ENCODE measurements at places on chromosomes 1 and 21.
A peak's percentile ranks its signal among the peaks of the same experiment; 100 is the strongest.

- no peak for DNase-seq
These were observed 183.4 kb downstream of the PLPPR4 start for GRCh38 chr1:99447721-99448120.

DNA sequence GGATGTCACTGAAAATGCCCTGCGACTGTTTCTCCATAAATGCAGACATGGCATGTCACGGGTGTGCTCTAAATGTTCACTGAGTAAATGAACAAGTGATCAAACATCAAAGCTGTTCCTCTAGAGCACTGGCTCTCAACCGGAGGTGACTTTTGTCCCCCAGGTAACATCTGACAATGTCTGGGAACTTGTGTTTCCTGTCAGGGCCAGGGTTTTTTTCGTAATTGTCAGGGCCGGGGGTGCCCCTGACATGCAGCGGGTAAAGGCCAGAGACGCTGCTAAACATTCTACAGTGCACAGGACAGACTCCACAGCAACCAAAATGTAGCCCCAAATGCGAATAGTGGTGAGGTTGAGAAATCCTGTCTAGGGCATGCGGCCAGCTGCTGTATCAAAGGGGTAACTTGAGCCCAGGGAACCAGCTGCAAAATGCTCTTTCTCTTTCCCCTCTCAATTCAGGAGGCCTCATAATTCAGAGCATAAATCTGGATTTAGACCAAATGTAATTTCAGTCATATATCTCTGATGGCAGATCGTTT is 2.0 kb downstream of the ALDH4A1 start:
- DNase-seq = peak; percentile 62

- DNase-seq = no peak
These were observed 11.8 kb downstream of the C1orf115 start for GRCh38 chr1:220701974-220702373.

GRCh38 chr1:11989669-11990068 is 9.4 kb downstream of the MFN2 start:
- no peak for DNase-seq

- no peak for DNase-seq
These were observed 106.6 kb downstream of the DUSP10 start for GRCh38 chr1:221635305-221635704.

DNA sequence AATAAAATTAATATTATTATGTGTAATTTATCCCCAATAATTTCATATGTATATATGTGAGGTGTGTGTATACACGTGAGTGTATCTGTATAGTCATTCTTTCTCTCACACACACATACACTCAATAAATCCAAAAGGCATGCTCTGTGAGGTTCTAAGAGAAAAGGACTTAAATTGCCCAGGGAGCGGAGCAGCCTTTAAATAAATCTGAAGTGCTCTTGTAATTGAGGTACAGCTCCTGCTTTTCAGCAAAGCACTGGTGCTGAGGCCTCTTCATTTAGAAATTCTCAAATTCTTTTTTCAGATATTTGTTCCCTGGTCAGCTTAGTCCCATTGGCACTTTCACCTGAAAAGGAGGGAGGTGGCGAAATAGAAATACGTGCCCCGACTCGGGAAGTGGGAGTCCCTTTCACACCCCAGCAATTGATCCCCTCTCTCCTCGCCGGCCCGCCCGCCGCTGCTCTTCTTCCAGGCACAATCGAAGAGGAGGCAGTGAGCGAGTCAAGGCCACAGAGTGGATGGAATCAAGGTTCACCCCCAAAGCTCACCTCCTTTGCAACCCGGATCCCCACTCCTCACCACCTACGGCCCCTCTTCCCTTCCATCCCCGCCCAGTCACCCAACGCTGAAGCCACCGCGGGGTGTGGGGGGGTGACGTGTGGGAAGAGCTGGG is 944 bp downstream of the PLPPR5 start:
- DNase-seq = no peak

- no peak for DNase-seq
These were observed 21.2 kb downstream of the CD1E start for GRCh38 chr1:158374860-158375259.

GRCh38 chr21:32207406-32207716 is 71.5 kb downstream of the MIS18A start:
- DNase-seq = no peak

DNA sequence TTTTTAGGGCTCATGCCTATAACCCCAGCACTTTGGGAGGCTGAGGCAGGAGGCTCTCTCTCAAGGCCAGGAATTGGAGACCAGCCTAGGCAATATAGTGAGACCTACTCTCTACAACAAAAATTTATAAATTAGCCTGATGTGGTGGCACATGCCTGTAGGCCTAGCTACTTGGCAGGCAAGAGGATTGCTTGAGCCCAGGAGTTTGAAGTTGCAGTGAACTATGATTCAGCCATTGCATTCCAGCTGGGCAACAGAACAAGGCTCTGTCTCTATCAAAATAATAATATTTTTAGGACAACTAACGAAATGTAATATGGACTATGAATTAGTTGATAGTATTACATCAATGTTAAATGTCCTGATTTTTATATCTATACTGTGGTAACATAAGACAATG is 68.8 kb upstream of the ARID1A start:
- peak; percentile 71 for DNase-seq

GRCh38 chr1:19484798-19485361 is 459 bp downstream of the CAPZB start:
- DNase-seq = no peak

GRCh38 chr1:175127565-175127964 is 59.9 kb downstream of the TNN start:
- no peak for DNase-seq

- DNase-seq = peak; percentile 93
These were observed 46.8 kb upstream of the ZC3H11B start for GRCh38 chr1:219659684-219660083.

DNA sequence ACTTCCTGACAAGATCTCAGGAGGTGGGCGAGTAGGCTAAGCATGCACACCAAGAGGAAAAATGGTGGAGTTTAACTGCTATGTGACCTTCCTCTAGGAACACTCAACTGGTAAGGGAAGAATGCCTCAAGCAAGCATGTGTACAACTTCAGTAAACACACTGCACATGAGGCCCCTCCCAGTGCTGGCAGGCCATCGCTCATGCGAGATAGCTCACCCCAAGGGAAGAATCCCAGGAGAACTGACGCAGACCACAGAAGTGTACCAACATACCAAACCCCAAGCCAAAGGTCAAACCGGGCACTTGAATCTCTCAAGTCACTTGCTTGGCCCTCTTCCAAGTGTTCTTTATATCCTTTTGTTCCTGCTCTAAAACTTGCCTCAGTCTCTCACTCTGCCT is 40.5 kb upstream of the GALNT2 start:
- DNase-seq = no peak

DNA sequence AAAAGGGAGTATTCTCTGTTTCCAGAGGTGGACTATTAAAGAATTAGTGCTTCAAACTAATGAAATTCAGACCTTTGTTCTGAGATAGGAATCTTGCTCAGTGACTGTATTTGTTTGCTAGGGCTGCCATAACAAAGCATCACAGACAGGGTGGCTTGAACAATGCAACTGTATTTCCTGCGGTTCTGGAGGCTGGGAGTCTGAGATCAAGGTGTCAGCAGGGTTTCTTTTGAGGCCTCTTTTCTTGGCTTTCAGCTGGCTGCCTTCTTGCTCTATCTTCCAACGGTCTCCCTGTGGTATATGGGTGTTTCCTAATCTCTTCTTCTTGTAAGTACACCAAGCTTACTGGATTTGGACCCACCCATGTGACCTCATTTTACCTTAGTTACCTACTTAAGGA is 264.6 kb upstream of the PROX1 start:
- DNase-seq = no peak

DNA sequence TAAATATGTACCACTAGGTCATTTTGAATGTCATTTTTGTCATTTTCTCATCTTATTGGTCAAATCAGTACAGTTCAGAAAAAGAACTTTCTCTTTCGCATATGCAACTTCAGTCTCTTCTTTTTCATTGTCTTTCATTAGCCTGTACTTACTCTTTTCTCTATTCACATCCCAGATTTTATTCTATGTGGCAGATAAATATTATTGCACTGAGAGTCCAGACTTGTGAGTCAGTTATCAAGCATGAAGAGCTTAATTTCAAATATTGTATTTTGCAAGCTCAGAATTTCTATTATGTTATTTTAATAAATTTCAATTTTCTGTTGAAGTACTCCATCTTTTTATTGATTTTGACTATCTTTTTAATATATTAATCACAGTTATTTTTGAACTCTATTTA is 105.2 kb upstream of the PALMD start:
- no peak for DNase-seq

DNA sequence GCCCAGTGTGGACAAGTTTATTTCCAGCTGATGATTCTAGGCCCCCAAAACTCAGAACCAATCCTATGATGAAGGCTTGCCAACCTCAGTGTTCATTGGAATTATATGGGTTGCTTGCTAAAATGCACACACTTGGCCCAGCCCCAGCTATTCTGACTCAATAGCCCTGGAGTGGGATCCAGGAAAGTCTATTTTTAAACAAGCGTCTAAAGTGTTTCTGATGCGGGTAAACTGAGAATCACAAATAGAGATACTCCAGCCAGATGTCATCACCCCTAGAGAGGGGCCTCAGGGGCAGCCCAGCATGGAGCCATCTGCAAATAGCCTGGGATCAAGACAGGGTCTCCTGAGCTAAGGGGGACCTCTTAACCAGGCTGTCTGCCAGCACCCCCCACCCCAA is 46.0 kb downstream of the PKP1 start:
- peak; percentile 29 for DNase-seq

DNA sequence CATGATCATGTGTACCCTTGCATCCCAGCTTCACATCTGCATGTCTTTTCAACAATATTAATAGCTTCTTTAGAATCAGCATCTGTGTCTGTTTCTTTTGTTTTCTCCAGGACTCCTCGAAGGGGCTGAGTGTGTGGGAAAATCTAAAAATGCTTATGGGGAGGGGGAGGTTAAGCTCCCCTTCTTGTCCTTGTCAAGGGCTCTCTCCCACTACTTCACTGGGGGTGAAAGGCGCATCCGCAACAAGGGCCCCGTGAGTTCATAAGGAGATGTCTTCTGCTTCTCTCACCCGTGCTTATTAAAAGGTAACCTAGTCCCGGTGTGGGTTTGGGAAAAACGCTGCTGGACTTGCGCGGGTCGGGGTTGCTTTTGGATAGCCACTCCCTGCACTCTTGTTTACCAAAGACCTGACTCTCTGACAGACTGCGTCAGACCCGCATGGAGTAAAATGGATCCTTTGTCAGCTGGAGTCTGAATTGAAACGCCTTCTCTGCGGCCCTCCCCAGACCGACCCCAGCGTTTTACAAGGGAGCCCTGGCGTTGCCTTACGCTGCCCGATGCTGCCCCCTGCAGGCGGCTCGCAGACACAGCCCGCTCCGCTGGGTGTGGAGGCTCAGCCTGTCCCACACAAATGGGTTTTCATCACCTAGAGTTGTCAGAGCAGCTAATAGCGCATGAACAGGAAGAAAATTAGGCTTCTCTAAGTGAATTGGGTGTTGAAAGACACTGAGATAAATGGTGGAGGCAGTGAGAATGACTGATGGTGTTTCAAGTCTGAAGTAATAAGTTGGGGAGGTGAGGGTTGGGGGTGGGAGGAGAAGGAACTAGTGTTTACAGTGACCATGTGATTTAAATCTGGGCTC is 53.8 kb downstream of the IER5 start:
- DNase-seq = peak; percentile 71

GRCh38 chr1:242585616-242586359 is 61.3 kb upstream of the PLD5 start:
- DNase-seq = no peak

DNA sequence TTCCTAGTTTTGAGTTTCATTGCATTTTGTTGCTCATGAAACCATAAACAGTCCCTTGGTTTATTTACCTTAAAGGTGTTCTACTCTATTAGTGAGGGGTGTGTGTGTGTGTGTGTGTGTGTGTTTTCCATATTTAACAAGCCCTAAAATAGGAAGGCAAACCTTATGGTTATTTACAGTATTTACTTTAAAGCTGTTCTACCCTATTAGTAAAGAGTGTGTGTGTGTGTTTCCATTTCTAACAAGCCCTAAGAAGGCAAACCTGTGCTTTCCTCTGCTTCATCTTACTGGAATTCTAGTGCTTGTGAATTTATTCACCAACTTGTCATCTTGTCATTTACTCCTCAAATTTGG is 53.6 kb downstream of the CTTNBP2NL start:
- no peak for DNase-seq

DNA sequence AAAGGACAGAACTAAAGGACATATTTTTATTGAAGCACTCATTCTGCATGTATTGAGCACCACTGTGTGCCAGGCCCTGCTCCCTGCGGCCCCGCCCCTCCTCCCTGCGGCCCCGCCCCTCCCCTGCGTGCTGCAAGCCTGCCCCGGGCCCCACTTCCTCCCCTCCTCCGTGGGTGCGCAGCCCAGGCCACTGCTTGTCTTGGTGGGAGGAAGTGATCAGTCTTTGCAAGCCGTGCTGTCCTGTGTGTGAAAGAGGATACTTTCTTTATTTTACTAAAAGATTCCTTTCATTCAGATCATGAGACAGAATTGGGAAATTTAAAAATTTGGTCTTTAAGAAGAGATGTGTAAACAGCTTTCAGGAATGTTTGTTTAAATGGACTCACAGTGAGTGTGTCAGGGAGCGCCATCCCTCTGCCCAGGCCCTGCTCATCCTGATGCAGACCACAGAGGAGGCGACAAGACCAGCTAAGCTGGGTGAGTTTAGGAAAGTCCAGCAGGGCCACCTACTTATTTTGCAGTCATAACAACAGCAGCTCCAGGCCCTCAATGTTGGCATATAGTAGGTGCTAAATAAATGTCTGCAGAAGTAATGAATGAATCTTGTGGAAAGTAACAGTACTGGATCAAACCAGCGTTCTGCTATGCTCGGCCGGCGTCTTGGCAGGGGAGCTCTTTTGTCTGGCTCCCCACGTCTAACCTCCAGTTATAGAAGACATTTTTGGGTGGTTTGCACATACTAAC is 88.3 kb upstream of the SELENON start:
- peak; percentile 90 for DNase-seq

GRCh38 chr1:218743861-218744505 is 398.8 kb downstream of the TGFB2 start:
- DNase-seq = no peak

DNA sequence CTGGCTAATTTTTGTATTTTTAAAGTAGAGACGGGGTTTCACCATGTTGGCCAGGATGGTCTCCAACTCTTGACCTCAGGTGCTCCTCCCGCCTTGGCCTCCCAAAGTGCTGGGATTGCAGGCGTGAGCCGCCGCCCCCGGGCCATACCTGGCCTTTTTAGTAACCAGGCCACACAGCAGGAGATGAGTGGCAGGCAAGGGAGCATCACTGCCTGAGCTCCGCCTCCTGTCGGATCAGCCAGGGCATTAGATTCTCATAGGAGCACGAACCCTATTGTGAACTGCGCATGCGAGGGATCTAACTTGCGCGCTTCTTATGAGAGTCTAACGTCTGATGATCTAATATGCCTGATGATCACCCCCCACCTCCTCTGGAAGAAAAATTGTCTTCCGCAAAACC is 308.7 kb upstream of the PRMT6 start:
- no peak for DNase-seq

- DNase-seq = no peak
These were observed 184.5 kb upstream of the TMEM51 start for GRCh38 chr1:14969006-14969405.
